ENCODE measurements at places on chromosomes 3 and 15.

DNA sequence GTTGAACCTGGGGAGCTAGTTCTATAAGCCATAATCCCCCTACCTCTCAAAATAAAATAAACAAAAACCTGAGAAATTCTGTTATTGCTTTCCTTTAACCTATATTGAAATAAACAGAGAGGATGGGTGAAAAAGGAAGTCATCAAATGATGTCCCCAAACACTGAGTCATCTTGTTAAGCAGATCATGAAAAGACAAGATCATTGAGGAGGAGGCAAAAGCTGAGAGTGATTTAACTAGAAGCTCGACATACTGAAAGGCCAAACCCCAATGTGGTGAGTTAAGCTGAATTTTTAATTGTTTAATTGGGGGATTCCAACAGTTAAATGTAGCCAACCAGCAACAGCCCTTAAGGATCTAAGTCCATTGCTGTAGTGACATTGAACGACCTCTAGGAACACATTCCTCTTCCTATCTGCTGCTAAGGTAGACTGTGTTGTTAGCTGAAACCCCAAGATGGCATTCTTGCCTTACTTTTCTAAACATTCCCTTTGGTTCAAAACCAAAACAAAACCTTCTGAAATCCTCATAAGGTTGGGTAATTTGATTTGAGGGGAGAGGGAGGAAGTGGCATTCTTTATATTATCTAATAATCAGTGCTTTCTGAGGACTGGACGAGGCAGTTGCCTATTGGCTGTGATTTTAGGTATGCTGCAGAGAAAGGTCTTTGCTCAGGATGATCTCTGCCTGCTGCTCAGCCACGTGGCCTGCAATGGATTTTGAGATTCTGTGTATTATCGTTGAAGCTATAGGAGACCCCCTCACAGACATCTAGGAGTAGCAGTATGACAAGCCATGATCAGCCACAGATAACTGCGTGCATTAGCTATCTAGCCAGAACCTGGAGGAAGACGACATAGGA lies 62.7 kb upstream of the BNIP2 start:
- no peak for DNase-seq

GRCh38 chr15:59232476-59232875 lies 25.8 kb downstream of the LDHAL6B start:
- peak; percentile 52 for DNase-seq

GRCh38 chr15:79023546-79023890 lies 67.1 kb downstream of the RASGRF1 start:
- DNase-seq, result no peak

DNA sequence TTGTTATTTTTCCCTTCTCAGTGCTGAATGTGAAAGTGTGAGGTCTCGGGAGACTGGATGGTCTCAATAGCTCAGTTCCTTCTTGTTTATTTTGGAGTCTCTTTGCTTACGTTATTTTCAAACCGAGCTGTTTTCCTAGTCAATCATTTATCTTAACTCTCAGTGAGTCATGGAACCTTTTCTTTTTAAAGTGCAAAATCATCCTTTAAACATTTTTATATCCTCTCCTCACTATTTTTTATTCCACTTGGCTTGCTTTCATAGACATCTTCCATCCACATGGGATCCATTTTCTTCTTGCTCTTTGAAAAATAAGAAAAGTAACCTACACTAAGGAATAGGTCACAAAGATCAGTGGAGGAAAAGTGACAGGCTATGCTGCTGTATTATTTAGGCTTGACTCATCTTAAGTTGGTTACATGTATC lies 497.8 kb downstream of the NAALADL2 start:
- DNase-seq, result no peak

DNA sequence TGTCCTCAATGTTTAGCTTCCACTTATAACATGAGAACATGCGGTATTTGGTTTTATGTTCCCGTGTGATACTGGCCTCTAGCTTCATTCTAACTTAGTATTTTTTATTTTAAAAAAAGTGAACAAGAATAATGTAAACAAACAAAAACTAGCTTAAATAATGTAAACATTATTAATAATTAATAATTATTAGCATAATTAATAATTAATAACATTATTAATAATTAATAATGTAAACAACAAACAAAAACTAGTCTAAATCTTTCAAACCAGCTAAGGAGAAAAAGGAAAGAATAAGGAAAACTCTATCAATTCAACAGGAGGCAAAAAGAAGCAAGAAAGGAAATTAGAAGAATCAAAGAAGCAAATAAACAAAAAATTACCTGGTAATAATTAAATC lies 66.2 kb upstream of the CLSTN2 start:
- DNase-seq, result no peak

DNA sequence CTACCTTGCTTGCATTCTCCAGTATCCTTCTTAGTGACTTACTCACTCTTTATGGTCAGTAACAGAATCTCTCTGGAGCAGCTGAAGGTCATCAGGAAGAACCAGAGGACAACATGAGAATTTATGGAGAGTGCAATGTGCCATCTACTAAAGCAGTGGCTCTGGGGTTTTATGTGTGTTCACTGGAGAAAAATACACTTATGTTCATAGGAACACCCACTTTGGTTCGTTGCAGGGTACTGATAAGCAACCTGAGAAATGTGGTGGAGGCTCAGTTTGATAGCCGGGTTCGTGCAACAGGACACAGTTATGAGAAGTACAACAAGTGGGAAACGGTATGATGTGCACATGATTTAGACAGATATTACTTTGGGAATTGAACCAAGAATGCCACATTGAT lies 12.8 kb downstream of the CPB1 start:
- DNase-seq, result no peak

DNA sequence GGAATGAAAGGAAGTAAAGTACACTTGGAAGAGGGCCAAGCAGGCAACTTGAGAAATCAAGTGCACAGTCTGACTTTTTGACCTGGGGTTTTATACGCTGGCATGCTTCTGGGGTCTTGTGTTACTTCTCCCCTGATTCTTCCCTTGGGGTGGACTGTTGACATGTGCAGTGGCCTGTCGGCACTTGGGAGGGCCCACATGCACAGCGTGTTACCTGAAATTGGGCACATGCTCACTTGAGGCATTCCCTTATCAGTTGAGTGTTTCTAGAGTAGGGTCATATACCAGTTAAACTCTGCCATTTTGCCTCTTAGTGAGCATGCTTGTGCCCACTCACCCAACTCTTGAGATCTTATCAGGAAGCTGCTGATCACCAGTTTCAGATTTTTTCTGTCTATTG lies 329.1 kb upstream of the SOX2 start:
- no peak for DNase-seq

GRCh38 chr3:51610708-51611107 lies 60.3 kb upstream of the TEX264 start:
- no peak for DNase-seq

DNA sequence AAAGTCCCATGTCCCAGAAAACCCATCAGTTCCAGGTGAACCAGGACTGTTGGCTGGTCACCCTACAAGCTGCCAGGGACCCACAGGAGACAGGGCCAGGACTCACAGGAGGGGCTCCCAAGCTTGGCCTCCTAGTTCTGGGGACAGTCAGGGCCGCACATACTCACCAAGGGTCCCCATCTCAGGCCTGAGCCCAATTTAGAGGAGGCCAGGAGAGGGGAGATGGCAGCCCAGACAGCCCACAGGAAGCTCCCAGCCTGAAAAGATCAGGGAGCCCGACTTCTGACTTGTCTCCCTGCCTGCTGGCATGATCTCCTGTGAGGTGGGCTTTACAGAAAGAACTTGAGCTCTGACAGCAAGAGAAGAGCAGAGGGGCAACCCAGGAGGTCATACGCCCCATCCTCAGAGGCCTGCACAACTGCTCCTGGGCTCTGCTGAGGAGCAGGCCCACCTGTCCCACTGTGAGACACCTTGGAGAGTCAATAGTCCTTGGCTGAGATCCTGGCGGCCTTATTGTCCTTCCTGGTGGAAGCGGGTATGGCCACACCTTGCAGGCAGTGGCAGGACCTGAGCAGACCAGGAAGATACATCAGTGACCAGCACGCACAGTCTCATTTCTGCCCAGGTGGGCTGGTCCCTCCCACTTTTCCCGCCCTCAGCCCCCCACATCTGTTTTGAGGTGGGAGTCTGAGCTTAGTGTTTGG lies 2.5 kb upstream of the ISLR start:
- DNase-seq, result no peak

GRCh38 chr15:71288348-71288955 lies 173.2 kb downstream of the THSD4 start:
- DNase-seq, result no peak

GRCh38 chr3:195064300-195064931 lies 206.5 kb downstream of the XXYLT1 start:
- DNase-seq, result no peak

- DNase-seq, result no peak
Measured at GRCh38 chr15:45187578-45187893, 230 bp downstream of the SHF start.

GRCh38 chr3:39752019-39752637 lies 57.3 kb upstream of the MYRIP start:
- DNase-seq, result no peak

- no peak for DNase-seq
Measured at GRCh38 chr3:16137044-16137443, 37.4 kb upstream of the GALNT15 start.

GRCh38 chr3:127690106-127690505 lies 17.4 kb downstream of the ABTB1 start:
- DNase-seq, result no peak
